ENCODE measurements at places on chromosomes 1 and 21. TPM values are rescaled to one million over a fixed set of nuclear protein-coding genes. Genes with fewer than 3 reads are reported as not detected.

- no peak for DNase-seq
Measured at GRCh38 chr1:228933753-228934152, 198.5 kb downstream of the RHOU start.

Gene LCE1A
- not detected for total RNA-seq

DNA sequence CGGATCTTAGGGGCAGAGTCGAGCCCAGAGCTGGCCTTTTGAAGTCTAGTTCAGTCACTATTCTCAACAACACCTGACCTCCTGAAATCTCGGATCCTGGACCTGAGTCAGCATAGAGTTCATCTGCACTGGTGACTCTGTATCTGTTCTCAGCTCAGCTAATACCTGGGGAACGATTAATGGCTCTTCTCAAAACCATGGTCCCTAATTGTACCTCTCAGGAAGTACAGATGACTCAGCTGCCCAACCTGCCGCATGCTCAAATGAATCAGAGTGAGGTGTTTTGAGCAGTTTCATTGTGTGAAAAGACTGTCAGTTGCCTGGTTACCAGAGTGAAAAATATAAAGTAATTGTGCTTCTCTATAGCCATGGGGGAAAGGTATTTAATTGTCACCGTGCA lies 89.2 kb downstream of the SLC35F3 start:
- no peak for DNase-seq

- DNase-seq: no peak
Measured at GRCh38 chr1:55363268-55363667, 148.1 kb upstream of the USP24 start.

Gene TRAF5
- 31.8 TPM for total RNA-seq

DNA sequence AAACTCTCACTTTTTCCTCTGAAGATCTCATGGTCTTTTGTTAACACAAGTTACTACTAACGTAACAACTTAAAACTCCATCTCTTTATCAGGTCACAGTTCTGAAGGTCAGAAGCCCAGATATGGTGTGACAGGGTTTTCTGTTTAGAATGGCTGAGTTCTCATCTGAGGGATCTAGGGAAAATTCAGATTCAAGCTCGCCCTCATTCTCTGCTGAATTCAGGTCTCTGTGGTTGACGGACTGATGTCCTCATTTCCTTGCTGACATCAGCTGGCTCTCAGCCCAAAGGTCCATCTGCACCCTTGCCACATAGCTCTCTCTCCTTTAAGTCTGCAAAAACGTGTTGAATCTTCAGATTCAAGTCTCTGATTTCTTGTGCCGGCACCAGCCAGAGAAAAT lies 6.1 kb upstream of the NTPCR start:
- no peak for DNase-seq

GRCh38 chr1:4664606-4665005 lies 10.2 kb downstream of the AJAP1 start:
- DNase-seq: no peak

DNA sequence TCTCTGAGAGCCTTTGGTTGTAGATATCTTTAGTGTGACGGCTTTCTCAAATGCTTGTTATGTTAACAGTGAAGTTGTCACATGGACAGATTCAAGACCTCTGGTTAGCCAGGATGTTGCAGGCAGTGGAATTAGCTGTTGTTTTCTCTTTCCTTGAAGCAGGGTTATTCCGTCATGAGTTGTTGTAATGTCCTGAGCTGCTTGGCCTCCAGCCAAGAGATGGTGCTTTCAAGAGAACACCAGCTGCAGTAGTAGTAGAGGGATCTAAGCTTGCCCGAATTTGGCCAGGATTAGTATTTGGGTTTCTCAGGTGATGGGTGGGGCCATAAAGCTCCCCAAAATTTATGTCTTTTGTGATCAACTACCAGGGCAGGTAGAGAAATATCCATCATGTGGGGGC lies 13.4 kb downstream of the KCNE1 start:
- no peak for DNase-seq

DNA sequence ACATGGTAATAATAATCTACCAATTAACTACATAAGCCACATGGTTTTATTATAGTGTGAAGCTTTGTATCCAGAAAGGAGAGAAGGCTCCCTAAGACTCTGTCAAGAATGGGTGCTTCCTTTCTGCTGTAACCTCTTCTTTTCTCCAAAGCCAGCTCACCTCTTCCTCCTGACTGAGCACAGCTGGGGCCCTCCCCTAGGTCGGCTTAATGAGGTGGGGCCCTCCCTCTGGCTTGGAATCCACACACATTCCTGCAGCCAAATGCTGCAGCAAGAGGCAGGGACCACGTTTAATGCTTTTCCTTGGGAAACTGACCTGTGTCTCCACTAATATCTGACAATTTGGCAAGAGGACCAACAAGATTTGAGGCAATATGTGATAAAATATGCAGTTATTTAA lies 94.8 kb downstream of the DSCAM start:
- DNase-seq: no peak

DNA sequence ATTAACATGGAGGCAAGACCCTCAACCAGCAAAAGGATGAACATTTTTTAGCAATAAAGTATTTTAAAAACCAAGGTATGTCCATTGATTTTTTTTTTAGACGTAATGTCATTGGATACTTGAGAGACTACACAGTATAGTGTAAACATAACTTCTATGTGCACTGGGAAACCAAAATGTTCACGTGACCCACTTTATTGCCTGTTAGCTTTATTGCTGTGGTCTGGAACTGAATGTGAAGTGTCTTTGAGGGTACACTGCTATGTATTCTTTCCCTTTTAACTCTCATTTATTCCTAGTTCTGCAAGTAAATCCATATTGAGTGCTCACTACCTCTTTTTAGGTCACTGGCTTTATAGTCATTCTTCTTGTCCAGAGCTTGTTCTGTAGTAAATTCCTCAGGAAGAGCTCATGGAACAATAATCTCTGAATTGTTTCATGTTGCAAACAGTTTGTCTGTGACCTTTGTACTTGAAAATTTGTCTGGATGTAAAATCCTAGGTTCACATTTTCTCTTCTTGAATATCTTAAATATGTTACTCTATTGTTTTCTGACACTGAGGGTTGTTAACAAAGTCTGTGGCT lies 20.6 kb downstream of the ABCD3 start:
- no peak for DNase-seq

GRCh38 chr1:184791550-184791900 lies 36.9 kb upstream of the EDEM3 start:
- DNase-seq: no peak

- DNase-seq: no peak
Measured at GRCh38 chr1:107695341-107695740, 269.6 kb downstream of the VAV3 start.

GRCh38 chr1:203143641-203144040 lies 16.1 kb downstream of the ADORA1 start:
- DNase-seq: no peak

DNA sequence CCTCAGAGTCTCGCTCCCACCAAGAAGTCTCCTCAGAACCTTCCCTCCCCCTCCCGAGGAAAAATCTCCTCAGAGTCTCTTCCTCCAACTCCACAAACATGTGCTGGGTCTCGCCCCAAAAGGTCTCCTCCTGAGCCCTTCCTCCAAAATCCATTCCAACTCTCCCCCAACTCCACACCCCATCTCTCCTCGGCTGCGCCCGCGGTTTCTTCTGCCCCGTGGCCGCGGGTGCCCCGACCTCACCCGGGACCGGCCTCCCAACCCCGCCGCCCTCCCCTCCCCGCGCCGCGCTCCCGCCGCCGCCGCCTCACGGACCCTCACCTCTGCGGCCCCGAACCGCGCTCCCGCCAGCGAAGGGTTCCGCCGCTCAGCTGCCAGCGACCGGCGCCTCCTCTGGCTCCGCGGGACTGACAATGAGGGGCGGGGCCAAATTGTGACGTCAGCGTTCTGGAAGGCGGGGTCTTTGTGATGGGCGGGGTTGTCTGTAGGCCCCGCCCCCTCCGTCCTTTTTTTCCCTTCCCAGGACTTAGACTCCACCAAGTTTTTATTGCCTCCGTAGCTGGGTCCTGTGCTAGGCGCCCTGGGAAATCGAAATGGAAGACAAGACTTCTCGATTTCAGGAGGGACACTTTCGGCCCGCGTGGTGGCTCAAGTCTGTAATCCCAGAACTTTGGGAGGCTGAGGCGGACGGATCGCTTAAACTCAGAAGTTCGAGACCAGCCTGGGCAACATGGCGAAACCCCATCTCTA lies at the start of gene LUZP1:
LUZP1 (minus strand) TSS at position 412 of the 750 bp plus-strand sequence.
- peak; percentile 97 for DNase-seq

DNA sequence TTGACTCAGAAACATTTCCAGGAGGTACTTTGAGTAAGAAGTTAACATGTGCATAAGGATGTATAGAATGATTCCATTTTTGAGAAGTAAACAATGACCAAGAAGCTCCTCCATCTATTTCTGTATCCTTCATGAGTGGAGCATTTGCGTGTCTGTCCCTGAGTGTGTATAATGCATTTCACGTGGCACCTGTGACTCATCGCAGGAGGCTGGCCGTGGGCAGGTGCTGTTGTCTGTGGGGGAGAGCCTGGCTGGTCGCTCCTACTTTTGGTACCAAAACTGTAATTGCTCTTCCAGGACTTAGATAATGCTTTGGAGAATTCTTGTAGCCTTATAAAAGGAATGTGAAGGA lies 16.5 kb downstream of the SLC37A1 start:
- DNase-seq: peak; percentile 18

DNA sequence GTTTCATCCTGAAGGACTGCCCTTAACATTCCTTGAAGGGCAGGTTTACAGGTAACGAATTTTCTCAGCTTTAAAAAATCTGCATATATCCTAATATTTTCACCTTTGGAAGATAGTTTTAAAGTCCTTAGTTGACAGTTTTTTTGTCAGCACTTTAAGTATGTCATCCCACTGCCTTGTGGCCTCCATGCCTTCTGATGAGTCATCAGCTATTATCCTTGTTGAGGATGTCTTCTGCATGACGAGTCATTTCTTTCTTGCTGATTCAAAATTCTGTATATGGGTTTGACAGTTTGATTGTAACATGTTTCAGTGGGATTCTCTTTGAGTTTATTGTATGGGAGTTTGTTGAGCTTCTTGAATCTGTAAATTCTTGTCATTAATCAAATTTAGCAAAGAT lies 500.6 kb downstream of the DISC1 start:
- DNase-seq: no peak

GRCh38 chr1:248140846-248141245 lies 4.1 kb upstream of the OR2M5 start:
- DNase-seq: no peak

Gene RNU1-2
- total RNA-seq: under 0.01 TPM

GRCh38 chr21:37496972-37497371 lies 130.4 kb downstream of the DYRK1A start:
- DNase-seq: no peak

Gene SLC22A15
- 3.3 TPM for total RNA-seq

- DNase-seq: no peak
Measured at GRCh38 chr1:172390301-172390682, 30.2 kb upstream of the C1orf105 start.

- DNase-seq: peak; percentile 39
Measured at GRCh38 chr1:228304766-228305395, 97.0 kb downstream of the OBSCN start.

Gene CCDC17
- total RNA-seq: 2.5 TPM

DNA sequence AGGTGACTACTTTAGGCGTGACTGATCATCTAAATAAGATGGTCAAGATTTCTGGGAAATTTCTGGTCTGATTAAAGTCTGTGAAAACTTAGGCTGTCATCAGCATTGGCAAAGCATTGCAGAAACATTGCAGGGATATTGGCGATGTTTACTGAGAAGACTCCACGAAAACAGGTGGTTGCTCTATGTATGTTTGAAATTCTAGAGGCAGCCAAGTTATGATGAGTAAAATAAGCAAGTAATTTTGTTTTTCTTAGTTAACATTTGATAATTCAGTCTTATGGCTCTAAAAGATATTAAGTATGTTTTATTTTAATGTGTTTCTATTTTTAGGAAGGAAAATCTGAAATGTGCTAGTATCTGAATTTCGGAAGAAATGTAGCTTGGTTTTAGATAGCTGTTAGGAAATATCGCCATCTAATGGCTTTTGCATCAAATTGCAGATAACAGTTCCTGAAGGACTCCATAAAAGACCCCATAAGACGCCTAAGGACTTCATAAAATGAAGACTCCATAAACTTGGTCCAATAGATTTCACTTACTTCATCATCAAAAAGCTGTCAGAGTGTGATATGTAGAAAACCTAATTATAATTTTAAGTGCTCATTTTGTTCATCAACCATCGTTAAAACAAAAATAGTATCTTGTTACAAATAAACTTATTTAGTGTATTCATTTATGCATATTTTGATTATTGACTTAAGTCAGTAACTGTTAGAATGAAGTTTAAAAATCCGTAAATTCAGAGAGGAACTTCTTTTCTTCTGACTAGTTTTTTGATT lies 344.6 kb downstream of the RYR2 start:
- DNase-seq: no peak

Gene F13B
- not detected for total RNA-seq

Gene HSPG2
- 185 TPM for total RNA-seq
